Small intestine (tissue), 16 donors: ENCODE measurements at places on chromosomes 1 and 21. TPM values are rescaled to one million over a fixed set of nuclear protein-coding genes. Genes with fewer than 3 reads are reported as not detected.

DNA sequence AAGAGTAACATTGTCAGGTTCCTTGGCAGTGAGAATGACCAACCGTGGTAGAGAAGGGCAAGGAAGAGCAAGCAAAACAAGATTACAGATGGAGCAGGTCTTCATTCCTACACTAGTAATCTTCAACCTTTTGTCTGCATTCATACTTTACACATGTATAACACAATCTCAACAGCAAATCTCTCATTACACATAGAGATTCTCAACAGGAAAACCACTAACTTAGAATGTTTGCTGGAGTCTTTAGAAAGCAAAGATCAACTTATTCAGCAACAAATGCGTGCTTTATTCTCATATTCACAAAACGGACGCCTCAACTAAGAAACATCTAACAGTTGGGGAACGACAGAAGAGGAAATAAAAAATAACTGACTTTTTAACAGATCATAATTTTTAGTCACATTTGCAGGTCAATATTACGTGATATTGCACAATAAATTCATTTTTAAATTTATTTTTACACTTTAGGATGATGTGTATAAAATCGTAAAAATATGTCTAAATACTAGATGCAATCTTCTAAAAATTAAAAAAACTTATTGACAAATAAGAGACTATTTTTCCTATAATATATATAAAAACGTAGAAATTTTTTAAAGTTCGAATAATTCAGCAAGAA, 82.9 kb downstream of the ARID4B start:
- H3K36me3 ChIP-seq = peaks cover 2% of the 10 kb centered on the region
- no peak for DNase-seq
- H3K27ac ChIP-seq = no peak overlapping the region
- H3K4me1 ChIP-seq = no peaks in the 10 kb centered on the region

The NMNAT2 gene
- polyA plus RNA-seq = not detected

- no peak for DNase-seq
- H3K27ac ChIP-seq = no peak overlapping the region
- H3K4me3 ChIP-seq = no peak overlapping the region
Observed at GRCh38 chr1:244435562-244436205, 16.0 kb downstream of the ADSS2 start.

The DOP1B gene
- 13.7 TPM for polyA plus RNA-seq

The TTC24 gene
- polyA plus RNA-seq = 0.19 TPM

GRCh38 chr1:67143966-67144365, 9.2 kb upstream of the C1orf141 start:
- no peak for DNase-seq
- no peak overlapping the region for H3K27ac ChIP-seq
- no peaks in the 10 kb centered on the region for H3K36me3 ChIP-seq
- H3K4me1 ChIP-seq = no peaks in the 10 kb centered on the region

The HMCN1 gene
- polyA plus RNA-seq = 1.9 TPM

The NTNG1 gene
- 0.27 TPM for polyA plus RNA-seq

The TAL1 gene
- polyA plus RNA-seq = 0.45 TPM

DNA sequence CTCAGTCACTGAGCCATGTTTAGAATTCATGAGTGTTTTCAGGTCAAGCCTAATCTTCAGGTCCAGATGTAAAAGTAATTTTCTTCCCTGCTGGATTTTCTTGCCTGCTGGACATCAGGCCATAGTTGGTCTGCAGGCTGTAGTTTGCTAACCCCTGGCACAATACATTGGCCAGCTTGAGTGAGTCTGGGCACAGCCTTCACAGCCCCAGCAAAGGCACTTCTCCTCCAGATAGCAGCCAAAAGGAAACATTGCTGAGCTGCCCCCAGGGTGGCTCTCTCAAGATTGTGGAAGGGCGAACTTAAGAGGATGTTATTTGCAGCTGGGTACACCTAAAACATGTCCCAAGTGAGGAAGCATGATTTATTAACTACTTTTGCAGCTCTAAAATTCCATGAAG, 126.8 kb downstream of the PIK3R3 start:
- DNase-seq = no peak
- no peak overlapping the region for H3K4me3 ChIP-seq
- H3K27ac ChIP-seq = no peak overlapping the region
- H3K27me3 ChIP-seq = no peaks in the 10 kb centered on the region

The CD1D gene
- polyA plus RNA-seq = 7.9 TPM

DNA sequence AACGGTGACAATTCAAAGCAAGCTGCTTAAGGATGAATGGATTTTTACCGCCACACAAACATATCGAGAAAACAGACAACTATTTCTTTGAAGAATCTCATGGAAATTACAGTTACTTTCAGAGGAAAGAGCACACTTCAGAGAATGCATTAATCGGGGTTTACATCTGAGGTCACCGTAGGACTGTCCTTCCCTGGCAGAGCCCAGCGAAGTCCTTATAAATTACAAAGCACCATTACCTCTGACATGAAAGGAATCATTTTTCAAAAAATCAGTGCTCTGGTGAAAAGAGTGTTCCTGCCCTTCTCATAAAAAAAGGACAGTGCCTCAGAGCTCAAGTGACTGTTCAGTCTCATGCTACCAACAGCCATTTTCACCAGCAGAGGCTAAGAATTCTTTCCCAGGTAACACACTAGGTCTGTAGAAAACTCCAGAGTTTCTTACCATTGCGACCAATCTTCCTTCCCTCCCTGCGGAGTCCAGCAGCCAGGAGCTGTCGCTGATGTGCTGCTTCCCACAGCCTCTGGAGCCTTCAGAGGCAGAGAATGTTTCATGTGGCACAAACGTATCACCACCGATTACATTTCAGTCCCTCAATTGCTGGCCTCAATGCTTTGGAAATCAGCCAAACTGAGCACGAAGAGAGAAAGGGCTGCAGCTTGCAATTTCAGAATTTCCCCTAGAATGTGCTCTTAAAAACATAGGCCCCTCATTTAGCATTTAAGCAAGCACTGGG, 75.4 kb downstream of the PLD5 start:
- DNase-seq = no peak
- no peaks in the 10 kb centered on the region for H3K27me3 ChIP-seq
- no peak overlapping the region for H3K4me3 ChIP-seq
- no peaks in the 10 kb centered on the region for H3K4me1 ChIP-seq
- no peak overlapping the region for H3K27ac ChIP-seq

- no peak overlapping the region for H3K27ac ChIP-seq
- no peak overlapping the region for H3K4me3 ChIP-seq
- no peaks in the 10 kb centered on the region for H3K4me1 ChIP-seq
- H3K36me3 ChIP-seq = no peaks in the 10 kb centered on the region
- no peaks in the 10 kb centered on the region for H3K27me3 ChIP-seq
Observed at GRCh38 chr1:117770981-117771531, 158.4 kb downstream of the GDAP2 start.

DNA sequence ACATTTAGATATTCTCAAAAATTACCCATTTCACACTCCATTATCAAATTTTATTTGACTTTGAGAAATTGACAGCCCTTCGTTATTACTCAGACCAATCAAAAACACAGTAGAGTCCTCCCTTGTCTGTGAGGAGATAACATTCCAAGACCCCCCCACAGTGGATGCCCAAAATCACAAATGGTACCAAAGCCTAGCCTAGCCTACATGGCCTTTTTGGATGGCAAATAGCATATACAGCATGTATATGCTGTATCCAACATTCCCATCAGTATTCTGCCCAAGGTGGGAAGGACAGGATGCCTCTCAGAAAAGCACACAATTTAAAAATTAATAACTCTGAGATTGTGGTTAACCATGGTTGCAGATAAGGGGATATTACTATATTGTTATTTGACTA, 17.3 kb downstream of the SFPQ start:
- H3K27me3 ChIP-seq = no peaks in the 10 kb centered on the region
- DNase-seq = no peak
- H3K36me3 ChIP-seq = peaks cover 10% of the 10 kb centered on the region
- H3K4me3 ChIP-seq = no peak overlapping the region
- no peaks in the 10 kb centered on the region for H3K4me1 ChIP-seq

The CYP4A11 gene
- 0.16 TPM for polyA plus RNA-seq

The GSTM4 gene
- 194 TPM for polyA plus RNA-seq

GRCh38 chr1:165674599-165674998, 23.8 kb downstream of the ALDH9A1 start:
- DNase-seq = no peak
- peaks cover 18% of the 10 kb centered on the region for H3K36me3 ChIP-seq
- no peaks in the 10 kb centered on the region for H3K27me3 ChIP-seq
- H3K4me1 ChIP-seq = no peaks in the 10 kb centered on the region

The SHE gene
- polyA plus RNA-seq = 2.4 TPM

The KANK4 gene
- not detected for polyA plus RNA-seq

- no peaks in the 10 kb centered on the region for H3K4me1 ChIP-seq
- H3K36me3 ChIP-seq = no peaks in the 10 kb centered on the region
- peak; percentile 73 for DNase-seq
- H3K4me3 ChIP-seq = no peak overlapping the region
- no peaks in the 10 kb centered on the region for H3K27me3 ChIP-seq
- H3K27ac ChIP-seq = no peak overlapping the region
Observed at GRCh38 chr1:151711951-151712350, 4.7 kb downstream of the CELF3 start.

GRCh38 chr1:38296047-38296446, 249.5 kb upstream of the POU3F1 start:
- no peaks in the 10 kb centered on the region for H3K27me3 ChIP-seq
- no peak overlapping the region for H3K27ac ChIP-seq
- DNase-seq = no peak
- no peaks in the 10 kb centered on the region for H3K4me1 ChIP-seq
- H3K36me3 ChIP-seq = no peaks in the 10 kb centered on the region

DNA sequence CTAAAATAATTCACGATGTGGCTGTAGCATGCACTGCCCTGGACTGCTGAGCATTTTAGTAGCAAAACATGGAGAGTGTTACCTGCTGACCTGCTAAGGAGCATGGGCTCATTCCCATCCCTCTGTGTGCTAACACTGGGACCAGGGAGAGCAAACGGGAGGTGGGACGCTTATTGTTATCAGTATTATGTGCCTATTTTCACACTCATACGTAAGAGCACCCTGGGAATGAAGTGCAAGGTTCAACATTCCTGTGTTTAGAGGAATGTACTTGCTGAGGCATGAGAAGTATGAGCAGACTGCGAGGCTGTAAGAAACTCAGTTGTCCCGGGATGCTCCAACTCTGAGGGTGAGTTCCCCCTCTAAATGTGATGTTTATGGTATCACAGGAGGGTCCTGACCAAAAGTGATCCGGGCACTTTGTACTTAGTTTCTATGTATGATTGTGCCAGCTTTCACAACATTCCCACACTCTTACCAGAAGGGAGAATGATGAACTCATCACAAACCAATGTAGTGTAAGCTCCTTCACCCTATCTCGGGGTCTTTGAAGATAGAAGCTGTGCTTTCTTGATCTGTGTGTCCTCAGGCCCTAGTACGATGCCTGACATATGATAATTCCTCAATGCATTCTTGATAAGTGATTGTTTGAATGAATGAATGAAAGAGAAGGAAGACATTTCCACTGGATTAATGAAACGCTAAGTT, 164.8 kb downstream of the KCNJ6 start:
- H3K27ac ChIP-seq = no peak overlapping the region
- H3K4me3 ChIP-seq = no peak overlapping the region
- H3K36me3 ChIP-seq = no peaks in the 10 kb centered on the region
- DNase-seq = no peak

GRCh38 chr21:44757731-44758130, 43.9 kb downstream of the UBE2G2 start:
- H3K4me1 ChIP-seq = no peaks in the 10 kb centered on the region
- no peak for DNase-seq
- no peaks in the 10 kb centered on the region for H3K36me3 ChIP-seq
- no peak overlapping the region for H3K4me3 ChIP-seq

The AKIRIN1 gene
- 28.4 TPM for polyA plus RNA-seq

The NUP210L gene
- not detected for polyA plus RNA-seq

GRCh38 chr1:102757363-102757762, 351.0 kb downstream of the COL11A1 start:
- no peaks in the 10 kb centered on the region for H3K27me3 ChIP-seq
- no peak overlapping the region for H3K4me3 ChIP-seq
- no peak overlapping the region for H3K27ac ChIP-seq

The MROH9 gene
- polyA plus RNA-seq = not detected

The IVL gene
- polyA plus RNA-seq = not detected

The COL24A1 gene
- polyA plus RNA-seq = 0.27 TPM

GRCh38 chr1:163248064-163248463, 45.3 kb upstream of the RGS5 start:
- H3K27me3 ChIP-seq = no peaks in the 10 kb centered on the region
- no peak for DNase-seq
- H3K36me3 ChIP-seq = peaks cover 1% of the 10 kb centered on the region
- no peak overlapping the region for H3K27ac ChIP-seq

DNA sequence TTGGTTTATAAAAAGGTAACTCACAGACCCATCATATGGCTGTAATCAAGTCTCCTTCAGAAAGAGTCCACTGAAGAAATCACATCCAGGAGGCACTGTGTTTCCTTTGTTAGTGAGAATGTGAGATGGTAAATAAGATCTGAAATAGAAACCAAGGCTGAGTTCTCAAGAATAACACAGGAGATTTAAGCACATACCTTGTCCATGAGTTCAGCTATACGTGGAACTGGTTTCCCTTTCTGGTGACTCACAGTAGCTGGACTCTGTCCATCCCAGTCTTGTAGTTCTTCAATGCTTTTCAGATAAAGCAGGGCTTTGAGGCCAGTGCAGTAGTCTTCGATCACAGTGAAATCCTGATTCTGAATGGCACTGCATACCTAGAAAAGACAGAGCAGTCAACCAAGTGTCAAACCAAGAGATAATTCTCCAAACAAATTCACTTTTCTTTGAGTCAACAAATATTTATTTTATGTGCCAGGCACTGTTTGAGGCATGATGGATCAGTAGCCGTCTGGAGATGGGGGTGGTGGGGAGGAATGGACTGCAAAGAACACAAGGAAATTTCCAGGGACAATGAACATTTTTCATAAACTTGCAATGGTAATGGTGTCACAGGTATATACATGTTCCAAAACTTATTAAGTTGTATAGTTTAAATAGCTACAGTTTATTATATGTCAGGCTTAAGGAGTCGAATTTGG, 471.4 kb downstream of the PTBP2 start:
- no peak overlapping the region for H3K4me3 ChIP-seq
- no peaks in the 10 kb centered on the region for H3K36me3 ChIP-seq
- H3K27me3 ChIP-seq = no peaks in the 10 kb centered on the region

- H3K27ac ChIP-seq = no peak overlapping the region
- H3K4me3 ChIP-seq = no peak overlapping the region
- no peaks in the 10 kb centered on the region for H3K36me3 ChIP-seq
- DNase-seq = no peak
- no peaks in the 10 kb centered on the region for H3K27me3 ChIP-seq
Observed at GRCh38 chr1:221013691-221014660, 134.7 kb downstream of the HLX start.

DNA sequence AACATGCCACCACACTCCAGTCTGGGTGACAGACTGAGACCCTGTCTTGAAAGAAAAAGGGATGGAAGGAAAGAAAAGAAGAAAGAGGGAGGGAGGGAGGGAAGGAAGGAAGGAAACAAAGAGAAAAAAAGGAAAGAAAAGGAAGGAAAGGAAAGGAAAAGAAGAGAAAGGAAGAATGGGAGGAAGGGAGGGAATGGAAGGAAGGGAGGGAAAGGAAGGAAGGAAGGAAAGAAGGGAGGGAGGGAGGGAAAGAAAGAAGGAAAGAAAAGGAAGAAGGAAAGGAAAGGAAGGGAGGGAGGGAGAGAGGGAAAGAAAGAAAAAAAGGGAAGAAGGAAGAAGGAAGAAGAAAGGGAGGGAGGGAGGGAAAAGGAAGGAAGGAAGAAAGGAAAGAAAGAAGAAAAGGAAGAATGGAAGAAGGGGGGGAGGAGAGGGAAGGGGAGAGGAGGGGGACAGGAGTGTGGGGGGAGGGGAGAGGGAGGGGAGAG, 5.0 kb upstream of the PPP1R15B start:
- H3K27ac ChIP-seq = peak overlapping the region; percentile 65
- H3K4me3 ChIP-seq = no peak overlapping the region
- no peaks in the 10 kb centered on the region for H3K27me3 ChIP-seq
- DNase-seq = no peak
- H3K4me1 ChIP-seq = peaks cover 2% of the 10 kb centered on the region
- no peaks in the 10 kb centered on the region for H3K36me3 ChIP-seq

The C1orf105 gene
- 0.99 TPM for polyA plus RNA-seq
